ENCODE measurements at places on chromosomes 1 and 21. TPM values are rescaled to one million over a fixed set of nuclear protein-coding genes. Genes with fewer than 3 reads are reported as not detected.

Gene BGLAP
- total RNA-seq: 2.1 TPM

Gene RHD
- total RNA-seq: not detected

Gene SERPINC1
- total RNA-seq: 0.25 TPM

Gene BSND
- total RNA-seq: not detected

Gene FGGY
- 8.1 TPM for total RNA-seq

Gene C1orf87
- total RNA-seq: not detected

Gene LRRC47
- total RNA-seq: 38.7 TPM

Gene MCOLN2
- total RNA-seq: 43.5 TPM

- DNase-seq: no peak
Observed at GRCh38 chr1:155706139-155706538, 17.2 kb downstream of the DAP3 start.

DNA sequence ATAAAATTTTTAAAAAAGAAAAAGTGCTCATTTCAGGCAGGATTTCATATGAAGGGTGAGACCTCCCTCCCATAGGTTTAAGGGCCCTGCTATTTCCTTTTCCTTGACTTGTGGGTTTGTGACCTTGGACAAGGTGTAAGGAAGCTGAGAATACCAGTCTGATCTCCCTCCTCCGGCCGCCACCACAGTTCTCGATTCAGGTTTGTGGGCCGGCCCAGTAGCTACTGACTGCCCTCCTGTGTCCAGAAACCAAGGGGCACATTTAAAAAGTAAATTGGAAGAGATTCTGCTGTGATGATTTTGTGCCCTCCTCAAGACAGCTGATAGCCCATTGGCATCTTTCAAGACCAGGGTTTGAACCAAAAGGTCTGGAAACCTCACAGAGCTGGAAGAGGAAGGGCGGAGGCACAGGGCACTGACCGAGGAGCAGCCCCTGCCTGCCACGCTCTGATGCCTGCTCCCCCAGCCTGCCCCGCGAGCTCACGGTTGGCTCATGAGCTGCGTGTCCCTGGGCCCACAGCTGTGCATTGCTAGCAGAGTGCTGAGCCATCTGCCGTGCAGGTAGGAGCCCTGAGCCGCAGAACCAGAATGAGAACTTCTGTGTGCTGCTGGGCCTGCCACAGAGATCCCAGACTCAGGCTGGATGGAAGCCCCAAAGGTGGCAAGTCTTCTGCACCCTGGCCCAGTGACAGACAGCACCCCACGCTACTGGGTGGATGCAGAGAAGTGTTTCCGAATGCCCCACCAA lies 348.7 kb downstream of the NPHP4 start:
- no peak for DNase-seq

GRCh38 chr1:241666419-241666818 lies 14.3 kb downstream of the WDR64 start:
- DNase-seq: no peak

DNA sequence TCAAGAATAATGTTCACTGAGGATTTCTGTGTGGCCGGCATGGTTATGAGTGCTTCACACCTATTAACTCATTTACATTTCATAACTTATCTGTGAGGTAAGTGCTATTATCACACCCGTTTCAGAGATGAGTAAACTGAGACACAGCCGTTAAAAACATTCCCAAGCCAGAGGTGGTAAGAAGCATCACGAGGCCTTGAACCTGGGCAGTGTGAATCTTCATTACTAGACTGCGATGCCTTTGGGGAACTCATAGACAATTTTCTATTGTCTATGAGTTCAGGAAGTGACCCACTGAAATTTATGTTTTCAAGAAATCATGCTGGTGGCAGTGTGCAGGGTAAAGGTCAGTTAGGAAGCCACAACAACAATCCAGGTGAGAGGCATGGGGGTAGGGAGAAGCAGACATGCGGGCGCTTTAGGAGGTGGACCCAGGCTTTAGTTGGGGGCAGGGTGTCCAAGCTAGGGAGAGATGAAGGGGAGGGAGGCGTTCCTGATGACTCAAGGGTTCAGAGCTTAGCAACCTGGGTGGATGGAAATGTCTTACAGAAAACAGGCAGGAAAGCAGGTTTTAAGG lies 14.5 kb downstream of the GNG12 start:
- no peak for DNase-seq

GRCh38 chr21:38092051-38092450 lies 164.7 kb upstream of the KCNJ15 start:
- DNase-seq: no peak

- DNase-seq: no peak
Observed at GRCh38 chr1:248592655-248593054, 4.8 kb downstream of the OR2T10 start.

GRCh38 chr1:181086926-181087325 lies 1.6 kb upstream of the IER5 start:
- no peak for DNase-seq

GRCh38 chr1:168553680-168554553 lies 10.1 kb upstream of the XCL2 start:
- DNase-seq: no peak

GRCh38 chr1:62273953-62274352 lies 45.3 kb downstream of the KANK4 start:
- DNase-seq: no peak

GRCh38 chr1:74431531-74431930 lies 80.9 kb downstream of the LRRC53 start:
- DNase-seq: no peak

DNA sequence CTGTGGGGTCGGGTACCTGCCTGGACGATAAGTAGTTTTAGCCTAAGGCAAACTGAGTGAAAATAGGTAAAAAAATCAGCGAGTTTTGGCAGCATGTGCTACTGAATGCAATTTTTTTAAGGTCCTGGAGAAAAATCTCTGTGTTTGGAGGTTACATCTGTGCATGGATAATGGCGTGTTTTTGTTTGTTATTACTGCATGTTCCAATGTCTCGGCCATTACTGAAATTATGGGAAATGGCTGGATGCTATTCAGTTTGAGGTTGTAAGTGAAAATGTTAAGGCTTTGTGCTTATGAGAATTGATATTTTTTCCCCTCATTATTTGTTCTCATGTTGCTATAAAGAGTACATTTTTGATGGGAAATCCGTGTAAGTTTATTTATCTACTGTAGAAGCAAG lies 441.7 kb downstream of the PRDM2 start:
- no peak for DNase-seq
